ENCODE measurements at places on chromosomes 1 and 21.

GRCh38 chr1:39310015-39310414, 105.5 kb downstream of the MACF1 start:
- DNase-seq: no peak

- DNase-seq: no peak
These were observed 54.6 kb downstream of the TOMM20 start for GRCh38 chr1:235073968-235074522.

DNA sequence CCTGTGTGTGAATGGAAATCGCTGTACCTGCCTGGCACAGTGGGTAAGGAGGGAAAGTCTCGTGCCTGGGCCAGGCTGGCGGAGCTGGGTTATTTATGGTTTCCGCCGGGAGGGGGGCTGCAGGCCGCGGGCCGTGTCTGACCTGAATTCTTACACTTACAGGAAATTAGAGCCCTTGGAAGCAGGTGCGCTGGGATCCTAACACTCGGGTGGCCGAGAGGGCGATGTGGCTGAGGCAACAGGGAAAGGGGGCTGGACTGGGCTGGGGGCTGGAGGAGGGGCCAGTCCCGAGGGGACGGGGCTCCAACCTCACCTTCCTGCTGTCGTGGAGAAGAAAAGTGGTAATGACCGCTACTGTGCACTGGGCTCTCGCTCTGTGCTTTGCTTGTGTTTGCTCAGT, 109.4 kb upstream of the WNT4 start:
- no peak for DNase-seq

DNA sequence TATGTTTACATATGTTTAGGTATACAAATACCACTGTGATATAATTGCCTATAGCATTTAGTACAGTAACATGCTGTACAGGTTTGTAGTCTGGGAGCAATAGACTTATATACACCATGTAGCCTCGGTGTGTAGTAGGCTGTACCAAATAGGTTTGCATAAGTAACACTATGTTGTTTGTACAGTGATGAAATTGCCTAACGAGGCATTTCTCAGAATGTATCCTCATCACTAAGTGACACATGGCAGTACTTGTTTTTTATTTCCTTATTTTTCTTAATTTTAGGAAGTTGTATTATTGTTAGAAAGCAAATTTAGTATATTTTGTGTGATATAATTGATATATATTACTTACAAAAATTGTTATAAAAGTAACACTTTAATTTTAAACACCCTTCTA, 840.9 kb downstream of the LTN1 start:
- DNase-seq: no peak

DNA sequence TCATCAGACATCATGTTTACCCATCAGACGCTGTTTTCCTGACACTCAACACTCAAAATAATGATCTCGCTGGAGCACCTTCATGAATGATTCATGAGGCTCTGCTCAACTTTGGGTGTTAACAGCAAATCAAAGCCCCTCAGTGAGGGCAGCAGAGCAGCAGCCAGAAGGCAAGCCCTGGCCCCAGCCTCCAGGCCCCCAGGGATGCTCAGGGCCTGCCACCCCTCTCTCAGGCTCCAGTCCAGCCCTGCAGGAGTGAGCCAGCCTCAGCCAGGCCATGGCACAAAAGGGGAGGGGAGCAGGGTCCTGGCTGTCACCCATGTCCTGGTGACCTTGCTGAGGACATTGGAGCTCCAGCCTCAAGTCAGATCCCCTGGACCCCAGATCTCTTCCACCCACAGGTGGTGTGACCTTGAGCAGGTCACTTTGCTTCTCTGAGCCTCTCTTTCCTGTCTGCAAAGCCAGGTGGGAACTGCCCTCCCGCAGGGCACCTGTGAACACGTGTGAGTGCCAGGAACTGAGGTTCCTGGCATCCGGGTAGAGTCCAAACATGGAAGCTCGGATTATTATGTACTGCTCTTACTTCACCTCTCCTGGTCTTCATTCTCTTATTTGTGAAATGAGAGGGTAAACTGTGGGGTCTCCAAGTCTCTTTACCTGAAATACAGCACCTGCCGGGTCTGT, 161.6 kb upstream of the VAMP3 start:
- no peak for DNase-seq

- DNase-seq: no peak
These were observed 4.6 kb upstream of the SLC6A9 start for GRCh38 chr1:44035726-44036408.

- no peak for DNase-seq
These were observed 24.7 kb upstream of the ARTN start for GRCh38 chr1:43908858-43909257.

DNA sequence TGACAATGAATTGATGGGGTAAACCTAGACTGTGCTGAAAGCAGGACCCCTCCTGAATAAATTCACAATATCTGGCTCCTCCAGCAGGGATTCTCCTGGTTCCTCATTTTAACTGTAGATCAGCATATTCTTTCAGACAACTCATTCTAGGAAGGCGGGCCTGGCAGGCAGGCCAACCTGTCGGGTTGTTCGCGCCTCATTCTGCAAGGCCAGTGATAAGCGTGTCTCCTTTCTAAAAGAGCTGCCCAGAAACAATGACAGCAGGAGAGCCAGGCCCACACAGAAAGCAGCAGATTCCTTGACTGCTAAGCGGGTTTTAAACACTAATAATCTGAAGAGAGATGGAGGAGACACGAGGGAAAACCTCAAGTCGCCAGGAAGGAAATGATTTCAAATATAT, 70.0 kb downstream of the NTPCR start:
- DNase-seq: no peak

- DNase-seq: no peak
These were observed 372.1 kb upstream of the PBX1 start for GRCh38 chr1:164186881-164187280.

- no peak for DNase-seq
These were observed 216.1 kb downstream of the DUSP10 start for GRCh38 chr1:221525749-221526148.

- DNase-seq: no peak
These were observed 192.9 kb downstream of the DUSP10 start for GRCh38 chr1:221548942-221549341.

- DNase-seq: no peak
These were observed 160.8 kb downstream of the VAV3 start for GRCh38 chr1:107804134-107804533.

DNA sequence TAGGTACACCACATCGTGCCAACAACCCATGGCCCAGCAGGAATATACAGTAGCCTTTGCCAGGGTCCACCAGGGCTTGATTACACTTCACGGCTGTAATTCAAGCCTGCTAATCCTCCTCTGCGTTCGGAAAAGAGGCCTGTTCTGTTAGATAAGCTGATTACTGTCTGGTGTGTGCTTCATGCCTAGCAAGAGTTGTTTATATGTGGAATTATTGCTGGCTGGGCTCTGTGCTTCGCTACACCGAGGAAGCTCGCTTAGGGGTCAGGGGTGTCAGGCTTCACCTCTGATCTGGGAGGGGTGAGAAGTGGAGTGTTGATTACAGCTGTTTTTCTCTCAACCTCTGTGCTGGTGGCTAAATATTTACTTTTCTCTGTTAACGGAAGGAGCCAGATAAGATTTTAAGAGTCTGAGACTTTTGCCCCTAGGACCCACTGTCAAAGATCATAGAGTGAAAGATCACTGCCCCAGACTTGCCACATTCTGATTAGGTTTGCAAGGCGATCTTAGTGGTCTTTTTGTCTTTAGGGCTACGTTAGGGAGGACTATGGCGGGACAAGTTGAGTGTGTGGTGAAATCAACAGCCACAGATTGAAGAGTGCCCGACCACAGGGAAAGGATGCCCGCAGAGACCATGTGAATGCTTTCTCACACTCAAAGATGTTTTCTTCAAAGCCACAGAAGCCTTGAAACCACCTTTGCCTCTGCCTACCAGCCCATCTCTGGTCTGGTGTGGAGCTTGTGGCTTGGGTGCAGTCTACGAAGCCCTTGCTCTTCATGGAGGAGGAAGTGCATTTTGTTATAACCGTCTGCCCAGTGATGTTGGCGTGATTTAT, 216.1 kb downstream of the PBX1 start:
- no peak for DNase-seq

DNA sequence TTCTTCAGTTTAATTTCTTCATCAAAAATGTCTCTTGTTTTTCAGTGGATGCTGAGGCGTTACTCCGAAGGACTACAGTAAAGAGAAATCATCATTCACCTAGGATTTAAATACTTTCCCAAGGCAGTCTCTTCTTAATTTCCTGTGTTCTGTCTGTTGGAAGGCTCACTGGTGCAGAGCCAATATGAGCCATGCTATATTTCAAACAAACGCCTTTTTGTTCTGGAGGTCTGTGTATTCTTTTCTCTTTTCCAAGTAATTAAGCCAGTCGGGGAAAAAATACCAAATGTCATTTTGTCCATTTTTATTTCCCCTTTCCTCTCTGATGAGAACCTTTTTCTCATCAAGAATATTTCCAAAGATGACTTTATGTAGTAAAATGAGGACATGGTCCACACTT, 206.5 kb downstream of the RWDD3 start:
- no peak for DNase-seq

- DNase-seq: no peak
These were observed 55.6 kb downstream of the GALNT2 start for GRCh38 chr1:230122366-230123279.

GRCh38 chr1:154104433-154105082, 50.3 kb downstream of the NUP210L start:
- DNase-seq: no peak

DNA sequence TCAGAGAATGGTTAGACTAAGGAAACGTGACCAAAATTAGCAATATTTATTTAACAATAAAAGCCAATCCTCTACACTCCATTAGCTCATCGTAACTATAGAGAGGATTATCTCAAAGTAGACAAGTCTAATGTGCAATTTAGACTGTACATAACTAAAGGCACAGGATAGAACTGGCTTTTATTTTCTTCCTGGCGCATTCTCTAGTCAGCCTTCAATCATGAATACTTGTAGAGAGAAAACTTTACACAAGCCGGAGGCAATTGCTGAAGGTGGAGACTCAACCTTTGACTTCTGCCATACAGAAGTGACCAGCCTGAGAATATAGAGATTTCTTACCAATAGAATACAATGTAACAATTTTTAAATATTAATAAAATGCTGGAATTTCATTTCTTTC, 777.9 kb downstream of the LTN1 start:
- no peak for DNase-seq

- DNase-seq: no peak
These were observed 38.2 kb downstream of the CD46 start for GRCh38 chr1:207789792-207790787.

DNA sequence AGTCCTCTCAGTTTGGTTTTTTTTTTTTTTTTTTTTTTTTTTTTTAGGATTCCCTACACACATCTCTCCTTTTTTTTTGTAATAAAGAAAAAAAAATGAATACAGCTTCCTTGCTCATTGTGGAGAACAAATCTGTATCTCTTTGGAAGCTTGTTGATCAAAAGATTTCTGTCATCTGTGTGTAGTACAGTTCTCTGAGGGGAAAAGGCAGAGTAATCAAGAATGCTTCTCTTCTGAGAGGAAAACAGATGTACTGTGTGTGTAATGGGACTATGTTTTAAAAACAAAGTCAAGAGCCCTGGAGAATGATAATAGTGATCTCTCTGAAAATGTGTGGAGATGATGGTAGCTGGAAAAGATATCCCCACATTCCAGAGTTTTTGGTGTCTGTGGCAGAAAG, 16.5 kb upstream of the ROR1 start:
- no peak for DNase-seq

DNA sequence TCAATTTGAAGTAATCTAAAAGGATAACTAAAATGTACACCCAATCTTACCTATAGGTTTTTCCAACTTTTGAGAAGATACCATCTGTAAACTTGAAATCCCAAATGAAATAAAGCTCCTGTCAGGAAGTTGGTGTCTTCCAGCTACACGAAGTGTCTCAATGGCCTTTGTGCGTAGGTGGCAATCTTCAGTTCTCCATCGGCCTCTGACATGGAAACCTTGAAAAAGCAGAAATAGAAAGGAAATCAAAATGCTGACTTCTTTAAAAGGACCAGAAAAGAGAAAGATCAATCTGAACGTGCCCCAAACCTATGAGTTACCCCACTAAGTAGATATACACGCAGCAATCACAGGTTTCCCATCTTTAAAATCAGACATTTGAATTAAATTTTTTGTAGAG, 10.0 kb downstream of the MKNK1 start:
- no peak for DNase-seq

DNA sequence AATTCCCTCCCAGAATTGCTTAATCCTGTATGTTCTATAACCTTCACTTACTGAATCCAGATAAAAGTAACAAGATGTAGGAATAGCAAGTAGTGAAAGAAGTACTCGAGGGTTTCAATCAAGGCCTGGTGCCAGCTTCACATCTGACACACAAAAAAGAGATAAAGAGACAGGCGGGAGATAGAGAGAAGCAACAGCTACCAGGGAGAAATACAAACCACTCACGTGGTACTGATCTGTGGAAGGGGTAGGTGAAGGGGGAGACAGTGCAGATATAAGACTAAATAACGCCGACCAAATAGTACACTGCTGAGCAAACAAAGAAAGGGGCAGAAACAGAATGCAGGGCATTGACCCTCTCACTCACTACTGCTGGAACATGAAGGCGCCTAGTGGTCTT, 295.2 kb downstream of the NEGR1 start:
- no peak for DNase-seq
